ENCODE measurements at places on chromosomes 12 and 14. TPM values are rescaled to one million over a fixed set of nuclear protein-coding genes. Genes with fewer than 3 reads are reported as not detected.

The MANSC4 gene
- total RNA-seq = not detected

DNA sequence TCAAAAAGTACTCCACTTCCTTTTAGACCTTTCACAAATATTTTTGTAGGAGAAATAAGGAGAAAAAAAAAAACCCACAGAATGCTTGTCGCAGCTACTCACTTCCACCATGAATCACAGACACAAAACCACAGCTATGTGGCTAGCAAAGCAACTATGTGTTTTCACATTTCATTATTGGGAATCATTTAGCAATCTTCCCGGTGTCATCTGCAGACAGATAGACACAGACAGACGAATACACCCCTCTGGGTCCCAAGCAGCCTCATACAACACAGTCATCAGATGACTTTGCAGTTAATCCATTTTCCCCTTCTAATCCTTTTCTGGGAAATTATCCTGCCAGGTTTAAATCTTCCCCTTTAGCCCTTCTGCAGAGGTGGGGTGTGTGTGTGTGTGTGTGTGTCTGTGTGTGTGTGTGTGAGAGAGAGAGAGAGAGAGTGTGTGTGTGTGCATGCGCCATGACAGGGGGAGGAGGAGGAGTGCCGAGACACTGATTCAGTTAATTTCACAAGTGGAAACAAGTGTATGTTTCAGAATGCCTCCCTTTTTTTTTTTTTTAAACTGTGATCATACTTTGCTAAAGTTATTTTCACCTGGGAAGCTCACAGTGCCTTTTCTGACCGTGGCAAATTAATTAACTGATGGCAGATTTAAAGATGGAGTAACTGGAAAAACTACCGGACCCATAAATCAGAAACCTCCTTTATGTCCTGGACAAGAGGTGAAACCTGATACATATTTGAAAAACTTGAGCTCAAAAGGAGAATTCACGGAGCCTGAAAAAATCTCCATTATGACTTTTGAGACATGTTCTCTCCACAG, 39.9 kb downstream of the LTBP2 start:
- no peak for DNase-seq

DNA sequence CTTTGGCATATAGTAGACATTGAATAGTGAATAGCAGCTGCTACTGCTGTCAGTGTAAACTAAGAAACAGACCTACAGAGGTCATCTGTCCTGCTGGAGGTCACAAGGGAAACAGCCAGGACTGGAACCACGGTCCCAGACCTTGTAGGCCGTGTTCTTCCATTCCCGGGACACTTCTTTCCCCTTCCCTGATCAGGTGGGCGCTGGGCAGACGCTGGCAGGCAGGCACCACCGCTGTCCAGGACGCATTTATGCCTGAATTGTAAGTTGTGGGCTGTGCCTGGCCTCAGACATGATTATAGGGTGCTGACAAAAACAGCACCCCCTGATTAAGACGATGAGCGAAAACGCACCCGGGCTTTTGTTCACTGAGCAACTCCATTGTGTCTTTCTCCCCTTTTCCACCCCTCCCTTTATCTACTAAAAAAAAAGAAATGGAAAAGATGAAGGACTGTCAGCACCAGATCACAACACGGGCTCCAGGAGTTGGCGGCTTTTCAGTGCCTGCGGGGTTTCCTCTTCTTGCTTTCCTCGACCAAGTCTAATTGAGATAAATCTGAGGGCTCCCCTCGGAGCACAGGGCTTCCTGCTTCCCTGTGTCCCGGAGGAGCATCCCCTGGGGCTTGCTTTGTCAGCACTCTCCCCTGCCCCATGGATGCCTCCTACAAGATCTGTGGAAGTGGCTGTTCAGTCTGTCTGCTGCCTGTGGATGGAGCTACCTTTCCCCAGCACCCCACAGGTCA, 80.6 kb downstream of the TSPAN9 start:
- no peak for DNase-seq

- DNase-seq = no peak
Observed at GRCh38 chr14:76958020-76958979, 70.2 kb downstream of the IRF2BPL start.
